ENCODE measurements at places on chromosomes 11 and 22.

- DNase-seq = peak; percentile 78
Observed at GRCh38 chr11:8671651-8672062, 10.8 kb downstream of the TRIM66 start.

- no peak for DNase-seq
Observed at GRCh38 chr11:69102732-69103615, 52.8 kb upstream of the SMIM38 start.

DNA sequence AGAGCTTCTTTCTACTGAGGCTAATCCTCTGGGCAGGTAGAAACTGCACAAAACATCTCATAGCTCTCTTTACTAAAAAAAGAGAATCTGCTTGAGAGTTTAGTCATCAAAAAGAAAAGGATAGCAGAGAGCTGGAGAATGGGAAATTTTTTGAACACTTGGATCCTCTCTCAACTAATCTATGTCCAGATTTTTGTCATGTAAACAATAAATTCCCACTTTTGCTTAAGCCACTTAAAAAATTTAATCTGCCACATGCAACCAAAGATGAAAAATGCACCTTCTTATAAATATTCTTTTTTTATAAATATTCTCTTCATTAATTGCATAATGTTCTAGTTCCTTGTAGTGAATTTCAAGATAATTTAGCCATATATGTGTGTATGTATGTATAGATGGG, 10.5 kb downstream of the OR5D16 start:
- no peak for DNase-seq

- DNase-seq = no peak
Observed at GRCh38 chr11:102927624-102927990, 27.9 kb downstream of the MMP13 start.

GRCh38 chr11:119684361-119685110, 44.5 kb downstream of the NECTIN1 start:
- DNase-seq = peak; percentile 81

- DNase-seq = no peak
Observed at GRCh38 chr11:99246199-99246598, 225.4 kb downstream of the CNTN5 start.

DNA sequence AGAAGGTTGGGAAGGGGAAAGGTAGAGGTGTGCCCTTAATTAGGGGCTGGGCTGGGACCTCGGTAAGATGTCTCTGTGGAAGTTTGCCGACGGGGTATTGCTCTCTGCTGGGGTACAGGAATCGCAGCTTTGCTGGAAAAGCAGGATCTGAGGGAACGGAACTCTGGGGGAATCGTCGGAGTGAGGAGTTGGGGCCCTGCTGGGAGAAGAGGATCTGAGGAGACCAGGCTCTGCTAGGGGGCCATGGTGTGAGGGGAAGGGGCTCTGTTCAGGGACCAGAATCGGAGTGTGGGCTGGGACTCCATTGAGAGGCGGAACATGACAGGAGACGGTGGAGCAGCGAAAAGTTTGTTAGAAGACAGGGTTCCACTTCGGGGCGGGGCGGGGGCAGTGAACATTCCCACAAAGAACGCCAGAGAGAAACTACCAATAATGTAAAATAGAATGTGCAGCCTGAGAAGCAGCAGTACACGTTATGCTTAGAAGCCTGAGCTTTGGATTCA, 456 bp downstream of the AAMDC start:
- peak; percentile 55 for DNase-seq

- no peak for DNase-seq
Observed at GRCh38 chr11:106070606-106071005, 6.5 kb downstream of the KBTBD3 start.

- peak; percentile 32 for DNase-seq
Observed at GRCh38 chr11:129375751-129376657, at the start of gene BARX2. Gene BARX2 (plus strand): TSS chr11:129375848. CDS start chr11:129376036, 188 bp downstream.

GRCh38 chr11:35617687-35618496, at the start of gene FJX1:
Gene FJX1 (plus strand): TSS chr11:35618460. CDS start chr11:35618637, 177 bp downstream.
- DNase-seq = peak; percentile 95

DNA sequence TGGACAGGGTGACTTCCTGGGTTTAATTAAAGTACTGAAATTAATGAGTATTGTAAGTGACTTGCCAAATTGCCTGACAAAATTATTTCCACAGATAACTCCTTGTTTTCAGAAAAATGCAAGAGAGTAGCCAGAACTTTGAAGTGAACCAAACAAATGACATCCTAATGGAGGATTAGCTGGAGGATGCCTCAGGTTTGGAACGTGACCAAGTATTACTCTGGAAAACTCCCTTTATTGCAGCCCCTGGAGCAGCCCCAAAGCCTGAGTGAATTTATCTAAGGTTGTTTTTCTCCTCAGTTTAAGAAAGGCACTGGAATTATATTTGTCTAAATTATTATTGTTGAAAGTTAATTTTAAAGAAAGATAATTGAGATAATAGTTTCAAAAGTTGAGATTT, 343.6 kb upstream of the MTNR1B start:
- no peak for DNase-seq

- DNase-seq = no peak
Observed at GRCh38 chr11:60987577-60988277, 16.2 kb downstream of the CD6 start.

- peak; percentile 43 for DNase-seq
Observed at GRCh38 chr11:69691463-69691862, 12.4 kb downstream of the FGF19 start.

DNA sequence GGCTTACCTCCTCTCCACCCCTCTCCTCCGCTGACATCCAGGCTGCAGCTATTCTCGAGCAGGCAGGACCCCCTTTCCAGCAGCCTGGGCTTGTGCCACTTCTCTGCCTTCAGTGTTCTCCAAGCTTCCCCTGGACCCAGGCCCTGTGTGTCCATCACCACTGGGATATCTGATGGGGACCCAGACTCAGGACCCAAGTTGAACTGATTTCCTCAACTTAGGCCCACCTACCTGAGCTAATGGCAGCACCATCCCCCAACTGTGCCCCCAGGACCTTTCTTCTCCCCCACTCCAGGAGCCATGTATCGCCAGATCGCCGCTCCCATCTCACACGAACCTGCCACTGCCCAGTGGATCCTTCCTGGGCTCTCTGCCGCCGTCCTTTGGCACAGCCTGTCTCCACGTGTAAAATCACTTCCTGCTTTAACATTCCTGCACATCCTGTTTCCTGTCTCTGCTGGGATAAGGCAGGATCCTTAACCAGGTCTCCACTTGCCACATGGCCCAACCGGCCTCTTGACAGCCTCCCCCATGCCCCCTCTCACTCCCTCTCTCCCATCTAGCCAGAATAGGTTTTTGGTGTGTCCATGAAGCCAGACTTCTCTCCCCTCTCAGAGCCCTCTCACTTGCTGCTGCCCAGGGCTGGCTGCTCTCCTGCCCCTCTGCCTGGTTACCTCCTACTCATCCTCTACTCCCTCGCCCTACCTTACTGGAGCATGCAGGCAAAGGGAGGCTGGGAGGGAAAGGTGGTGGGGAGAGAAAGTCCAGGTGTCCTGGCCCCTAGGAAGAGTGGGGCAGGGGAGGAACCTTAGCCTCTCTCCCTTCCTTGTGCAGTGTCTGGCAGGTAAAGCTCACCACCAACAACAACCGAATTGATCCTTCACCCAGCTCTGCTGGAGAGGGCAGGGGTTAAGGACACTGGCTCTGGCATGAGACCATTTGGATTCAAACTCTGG, 9.4 kb downstream of the SPATA19 start:
- no peak for DNase-seq

DNA sequence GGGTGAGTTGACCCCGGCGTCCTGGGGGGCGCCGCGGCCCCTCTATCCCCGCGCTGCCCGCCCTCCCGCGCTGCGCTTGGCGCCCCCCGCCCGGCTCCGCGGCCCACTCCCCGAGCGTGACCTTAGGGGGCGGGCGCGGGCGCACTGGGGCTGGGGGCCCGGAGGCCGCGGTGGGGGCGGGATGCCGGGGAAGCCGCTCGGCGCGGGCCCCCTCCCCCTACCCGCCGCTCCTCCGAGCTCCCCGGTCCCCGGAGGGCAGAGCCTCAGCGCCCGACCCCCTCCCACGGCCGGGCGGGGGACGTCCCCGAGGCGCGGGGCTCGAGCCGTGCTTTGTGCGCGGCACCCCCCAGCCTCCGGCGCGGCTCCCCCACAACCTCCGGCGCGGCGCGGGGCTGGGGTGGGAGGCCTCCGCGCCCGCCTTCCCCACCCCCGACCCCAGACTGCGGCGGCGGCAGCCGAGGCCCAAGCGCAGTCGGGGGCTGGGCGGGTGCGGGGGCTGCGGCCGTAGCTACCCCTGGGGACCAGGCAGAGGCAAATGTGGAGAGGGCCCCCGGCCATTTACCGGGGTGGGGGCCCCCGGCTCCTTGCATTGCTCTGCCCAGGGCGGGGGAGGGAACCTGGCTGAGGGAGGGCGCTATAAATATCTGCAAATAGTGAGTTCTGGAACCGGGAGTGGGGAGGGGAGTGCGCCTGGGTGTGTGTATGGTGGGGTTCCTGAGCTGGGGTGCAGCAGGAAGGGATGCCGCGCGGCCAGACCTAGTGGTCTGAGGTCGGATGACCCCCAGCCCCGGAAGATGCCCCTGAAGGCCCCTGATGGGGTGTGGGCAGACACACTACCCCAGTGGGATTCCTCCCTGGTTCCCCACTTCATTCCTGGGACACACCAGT, 988 bp downstream of the MGAT3 start:
- DNase-seq = no peak

DNA sequence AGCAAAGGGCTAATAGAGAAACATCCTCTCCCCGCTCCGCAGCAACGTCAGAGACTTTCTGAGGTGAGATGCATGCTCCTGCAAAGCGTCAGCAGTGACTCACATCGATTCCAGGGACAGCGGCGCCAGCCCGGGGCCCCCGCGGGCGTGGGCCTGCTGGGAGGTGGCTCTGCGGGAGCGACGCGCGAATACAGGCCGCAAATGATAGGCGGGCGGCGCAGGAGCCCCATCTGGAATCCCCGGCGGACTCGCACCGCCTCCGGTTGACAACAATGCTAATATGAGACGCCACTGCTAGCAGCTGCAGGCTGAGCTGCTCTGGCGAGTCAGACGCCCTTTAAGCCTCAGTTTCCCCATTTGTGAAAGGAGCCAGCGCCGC, 557 bp downstream of the RANGAP1 start:
- DNase-seq = peak; percentile 96

- DNase-seq = peak; percentile 94
Observed at GRCh38 chr11:68010090-68011041, at the start of gene ALDH3B1. Gene ALDH3B1 (plus strand): TSS chr11:68010327. CDS start chr11:68015298, 4,971 bp downstream.

GRCh38 chr22:37121887-37122591, 12.5 kb upstream of the TMPRSS6 start:
- peak; percentile 71 for DNase-seq

DNA sequence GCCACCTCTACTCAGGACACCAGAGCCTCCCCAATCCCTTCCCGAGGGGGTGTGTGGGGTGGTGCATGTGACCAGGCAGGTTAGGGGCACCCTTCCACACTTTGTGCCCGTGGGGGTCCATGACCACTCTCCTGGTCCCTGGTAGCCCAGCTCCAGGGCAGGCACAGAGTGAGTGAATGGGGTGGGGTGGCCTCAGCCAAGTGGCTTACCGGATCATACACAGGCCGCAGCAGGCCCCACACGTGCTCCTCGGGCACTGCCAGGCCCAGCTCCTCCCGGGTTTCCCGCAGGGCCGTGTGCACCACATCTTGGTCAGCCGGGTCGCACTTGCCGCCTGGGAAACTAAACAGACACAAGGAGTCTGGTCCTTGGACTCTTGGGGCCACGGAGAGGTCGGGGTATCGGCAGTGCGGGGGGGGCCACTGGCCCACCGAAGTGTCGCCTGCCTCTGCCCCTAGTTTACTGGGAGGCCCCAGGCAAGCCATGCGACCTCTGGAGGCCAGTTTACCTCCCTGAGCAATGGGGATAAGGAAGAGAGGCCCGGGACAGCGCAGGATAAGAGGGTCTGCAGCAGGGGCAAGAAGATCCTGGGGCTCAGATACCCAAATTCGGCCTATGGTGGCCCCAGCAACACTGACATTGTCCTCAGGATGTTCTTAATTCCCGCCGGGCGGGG, 889 bp downstream of the NUDT8 start:
- no peak for DNase-seq

GRCh38 chr11:102813484-102813883, 15.5 kb upstream of the MMP1 start:
- DNase-seq = no peak

DNA sequence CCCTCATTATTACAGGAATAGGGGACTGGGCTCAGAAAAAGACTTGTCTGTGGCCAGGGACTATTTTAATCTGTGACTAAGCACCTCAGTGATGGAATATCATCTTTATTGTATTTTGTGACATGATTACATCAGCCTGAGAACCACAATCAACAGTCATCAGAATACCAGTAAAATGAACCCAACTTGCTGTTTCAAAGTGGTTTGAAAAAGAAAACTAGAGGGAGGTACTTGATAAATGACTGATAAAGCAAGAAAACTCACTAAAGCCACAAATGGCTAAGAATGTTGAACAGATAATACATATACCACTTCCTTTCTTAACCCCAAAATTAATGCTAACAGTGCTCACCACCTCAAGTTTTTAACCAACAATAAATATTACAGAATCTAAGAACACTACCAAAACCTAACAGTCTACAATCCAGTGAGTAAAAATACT, 155.7 kb downstream of the ATG16L2 start:
- peak; percentile 81 for DNase-seq

- DNase-seq = no peak
Observed at GRCh38 chr22:38355275-38355674, 38.0 kb upstream of the CSNK1E start.

GRCh38 chr11:122634501-122634900, 21.0 kb upstream of the UBASH3B start:
- peak; percentile 67 for DNase-seq

DNA sequence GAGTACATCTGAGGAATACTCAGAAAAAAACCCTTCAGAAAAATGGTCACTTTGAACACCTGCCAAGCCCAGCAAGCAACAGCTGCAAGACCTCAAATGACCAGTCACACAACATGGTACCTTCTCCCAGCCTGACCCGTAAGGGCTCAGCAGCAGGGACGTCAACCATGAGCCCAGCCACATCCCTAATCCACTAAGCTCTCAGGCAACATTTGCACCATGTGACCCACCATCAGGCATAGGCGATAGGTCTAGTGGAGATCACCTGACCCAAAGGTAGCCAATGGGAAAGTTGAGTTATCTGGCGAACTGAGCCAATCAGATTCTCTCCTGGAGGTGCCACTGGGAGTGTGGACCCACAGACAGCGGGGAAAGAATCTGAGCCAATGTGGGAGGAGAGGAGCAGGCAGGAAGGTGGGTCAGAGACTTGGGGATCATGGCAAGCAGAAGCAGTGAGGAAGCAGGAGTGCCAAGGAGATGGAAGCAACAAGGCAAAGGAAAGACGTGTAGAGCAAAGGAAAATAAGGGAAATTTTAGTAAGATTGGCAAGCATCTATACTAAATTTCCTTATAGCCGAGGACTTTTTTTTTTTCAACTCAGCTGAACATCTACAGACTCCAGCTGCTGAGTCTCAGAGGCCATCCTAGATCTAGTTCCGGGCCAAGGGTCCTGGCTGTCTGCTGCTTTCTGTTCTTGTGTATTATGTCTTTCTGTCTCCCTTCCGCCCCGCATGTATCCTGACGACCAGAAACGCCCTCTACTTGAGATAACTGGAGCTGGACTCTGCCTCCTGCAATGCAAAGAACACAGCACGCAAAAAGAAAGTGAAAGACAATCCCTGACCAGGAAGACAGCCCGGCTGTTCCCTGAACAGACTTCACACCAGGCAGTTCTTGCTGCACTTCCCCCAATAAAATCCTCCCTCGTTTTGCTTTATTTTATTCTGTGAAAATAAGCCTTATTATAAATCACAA, 11.0 kb upstream of the PLAAT2 start:
- DNase-seq = peak; percentile 72

- no peak for DNase-seq
Observed at GRCh38 chr11:115522302-115522701, 18.1 kb upstream of the CADM1 start.

Data from EL (cell line).